Urothelium cell line (cell line): ENCODE measurements at places on chromosomes 5 and 9.

- no peak for DNase-seq
Observed at GRCh38 chr5:97936231-97936630, 753.2 kb upstream of the RIOK2 start.

DNA sequence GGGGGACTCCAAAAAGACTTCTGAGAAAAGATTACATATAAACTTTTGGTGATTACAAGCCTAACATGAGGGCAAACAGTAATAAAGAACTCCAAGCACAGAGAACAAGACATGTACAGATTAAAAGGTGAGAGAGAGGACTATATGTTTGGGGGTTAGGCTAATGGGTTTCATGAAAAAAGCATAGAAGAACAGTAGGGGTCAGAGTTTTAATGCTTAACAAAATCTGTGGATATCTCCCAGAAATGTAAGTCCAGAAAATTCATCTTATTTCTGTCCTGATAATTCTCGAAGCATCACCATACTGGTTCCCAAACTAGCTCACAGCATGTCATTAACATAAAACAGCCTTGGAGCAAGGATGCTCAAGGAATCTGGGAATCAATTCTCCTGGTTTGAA is 137.2 kb downstream of the ARRDC3 start:
- DNase-seq, result no peak

GRCh38 chr5:91207248-91207647 is 175.9 kb downstream of the ARRDC3 start:
- DNase-seq, result no peak

DNA sequence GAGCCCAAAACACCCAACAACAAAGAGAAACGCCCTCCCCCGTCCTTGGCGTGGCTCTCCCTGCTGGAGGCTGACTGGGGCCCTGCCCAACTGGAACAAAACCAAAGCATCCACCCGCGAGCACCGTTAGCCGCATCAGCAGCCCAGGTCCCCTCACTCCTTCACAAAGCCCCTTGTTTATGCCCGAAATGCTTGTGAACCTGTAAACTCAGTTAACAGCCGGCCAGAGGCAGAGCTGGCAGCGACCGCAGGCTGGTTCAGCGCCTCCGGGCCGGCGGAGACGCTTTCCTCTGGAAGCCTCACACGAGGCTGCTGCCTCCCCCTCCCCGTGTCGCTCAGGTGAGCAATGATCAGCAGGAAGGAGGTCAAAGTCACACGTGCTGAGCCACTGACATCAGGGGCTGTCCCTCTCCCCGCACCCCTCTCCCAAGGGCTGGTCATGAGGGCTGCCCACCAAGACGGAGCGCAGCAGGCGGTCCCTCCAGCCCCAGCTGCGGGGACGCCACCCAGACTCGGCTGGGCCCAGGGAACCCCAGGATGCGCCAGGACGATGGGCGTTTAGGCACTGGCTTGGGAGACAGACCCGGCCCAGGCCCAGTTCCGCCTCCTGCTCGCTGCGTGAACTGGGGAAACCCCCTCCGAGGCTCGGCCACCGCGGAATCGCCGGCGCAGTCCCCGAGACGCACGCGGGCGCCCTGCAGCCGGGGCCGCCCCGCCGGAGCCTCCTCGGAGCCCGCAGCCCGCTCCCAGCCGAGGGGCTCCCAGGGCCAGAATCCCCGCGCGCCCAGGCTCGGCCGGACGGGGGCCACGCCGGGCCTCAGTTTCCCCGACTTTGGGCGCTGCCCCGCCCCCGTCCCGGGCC is 563 bp downstream of the SNAPC4 start:
- peak; percentile 17 for DNase-seq

- DNase-seq, result no peak
Observed at GRCh38 chr5:152171888-152172287, 233.2 kb downstream of the NMUR2 start.

DNA sequence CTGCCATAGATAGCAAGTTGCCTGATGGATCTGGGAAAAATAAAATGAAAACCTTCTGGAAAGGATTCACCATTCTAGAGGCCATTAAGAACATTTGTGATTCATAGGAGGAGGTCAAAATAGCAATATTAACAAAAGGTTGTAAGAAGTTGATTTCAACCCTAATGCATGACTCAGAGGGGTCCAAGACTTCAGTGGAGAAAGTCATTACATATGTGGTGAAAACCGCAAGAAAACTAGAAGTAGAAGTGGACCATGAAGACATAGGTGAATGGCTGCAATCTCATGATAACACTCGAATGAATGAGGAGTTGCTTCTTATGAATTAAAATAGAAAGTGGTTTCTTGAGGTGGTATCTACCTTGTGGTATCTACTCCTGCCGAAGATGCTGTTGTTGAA is 86.6 kb downstream of the GABRA1 start:
- DNase-seq, result no peak

- DNase-seq, result no peak
Observed at GRCh38 chr9:137612741-137613142, 6.1 kb upstream of the EHMT1 start.

DNA sequence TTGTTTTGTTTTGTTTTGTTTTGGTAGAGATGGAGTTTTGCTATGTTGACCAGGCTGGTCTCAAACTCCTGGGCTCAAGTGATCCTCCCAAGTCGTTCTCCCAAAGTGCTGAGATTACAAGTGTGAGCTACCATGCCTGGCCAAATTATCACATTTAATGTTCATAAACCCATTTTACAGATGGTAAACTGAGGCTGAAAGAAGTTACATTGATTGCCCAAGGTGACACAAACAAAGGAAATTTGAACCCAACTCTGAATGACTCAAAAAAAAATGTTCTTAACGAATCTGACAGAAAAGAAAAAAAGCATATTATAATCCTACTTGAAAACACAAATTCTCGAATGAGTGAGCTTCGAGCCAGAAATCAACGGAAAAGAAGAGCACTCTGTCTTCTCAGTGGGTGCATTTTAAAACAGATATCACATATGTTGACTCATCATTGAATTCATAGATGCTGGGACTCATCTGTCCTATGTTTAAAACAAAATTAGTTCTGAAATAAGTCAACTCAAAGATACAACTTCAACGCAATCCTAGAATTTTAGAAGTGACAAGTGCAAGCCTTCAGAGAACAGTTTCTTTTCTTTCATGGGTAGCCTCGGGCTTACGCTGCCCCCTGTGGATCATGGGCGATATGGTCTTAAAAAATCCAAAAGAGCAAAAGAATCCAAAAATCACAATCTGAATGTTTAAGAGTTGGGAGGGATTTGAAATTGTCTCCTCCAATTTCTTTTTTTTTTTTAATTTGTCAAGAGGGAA is 28.4 kb downstream of the TIMD4 start:
- no peak for DNase-seq

DNA sequence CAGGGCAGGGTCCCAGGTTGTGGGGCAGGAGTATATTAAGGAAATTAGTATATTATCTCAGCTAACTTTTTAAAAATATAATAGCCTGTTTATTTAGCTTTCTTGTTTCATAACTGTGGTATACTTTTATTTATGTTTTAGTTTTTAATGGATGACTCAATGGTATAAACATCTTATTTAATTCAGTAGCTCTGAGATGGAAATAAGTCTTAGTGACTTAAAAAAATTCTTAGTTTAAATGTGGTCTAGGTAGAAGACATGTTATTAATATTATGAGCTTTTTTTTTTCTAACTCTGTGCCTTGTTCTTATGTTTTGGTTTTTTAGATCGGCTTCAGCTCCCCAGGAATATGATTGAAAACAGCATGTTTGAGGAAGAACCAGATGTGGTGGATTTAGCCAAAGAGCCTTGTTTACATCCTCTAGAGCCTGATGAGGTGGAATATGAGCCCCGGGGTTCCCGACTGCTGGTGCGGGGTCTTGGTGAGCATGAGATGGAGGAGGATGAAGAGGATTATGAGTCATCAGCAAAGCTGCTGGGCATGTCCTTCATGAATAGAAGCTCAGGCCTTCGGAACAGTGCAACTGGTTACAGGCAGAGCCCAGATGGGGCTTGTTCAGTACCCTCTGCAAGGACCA is 43.1 kb downstream of the LNPEP start:
- peak; percentile 13 for DNase-seq
